Naive thymus-derived CD4-positive, alpha-beta T cell (primary cell): ENCODE measurements at places on chromosomes 2 and 18. TPM values are rescaled to one million over a fixed set of nuclear protein-coding genes. Genes with fewer than 3 reads are reported as not detected.

- DNase-seq = no peak
- no peaks in the 10 kb centered on the region for H3K27me3 ChIP-seq
- H3K4me1 ChIP-seq = no peaks in the 10 kb centered on the region
Observed at GRCh38 chr2:219168526-219168925, 1.3 kb downstream of the SLC23A3 start.

DNA sequence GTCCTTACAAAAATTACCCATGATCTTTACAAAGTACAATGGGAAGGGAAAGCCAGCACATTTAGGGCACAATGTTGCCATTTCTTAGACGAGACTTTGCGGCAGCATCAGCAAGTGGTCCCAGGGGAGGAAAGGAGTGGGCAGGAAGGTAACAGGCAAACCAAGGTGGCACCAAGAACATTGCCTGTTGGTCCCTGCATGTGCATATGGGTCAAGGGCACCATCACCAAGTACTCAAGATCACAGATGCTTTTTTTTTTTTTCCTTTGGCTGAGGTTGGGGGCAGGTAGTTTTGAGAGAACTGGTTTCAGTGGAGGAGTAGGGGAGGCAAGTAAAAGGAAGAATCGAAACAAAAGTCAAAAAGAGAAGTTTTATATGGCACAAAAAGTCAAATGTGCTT, 752 bp upstream of the CYTIP start:
- DNase-seq = peak; percentile 47
- H3K36me3 ChIP-seq = peaks cover 11% of the 10 kb centered on the region
- peak overlapping the region; percentile 89 for H3K27ac ChIP-seq
- peaks cover 34% of the 10 kb centered on the region for H3K4me1 ChIP-seq

DNA sequence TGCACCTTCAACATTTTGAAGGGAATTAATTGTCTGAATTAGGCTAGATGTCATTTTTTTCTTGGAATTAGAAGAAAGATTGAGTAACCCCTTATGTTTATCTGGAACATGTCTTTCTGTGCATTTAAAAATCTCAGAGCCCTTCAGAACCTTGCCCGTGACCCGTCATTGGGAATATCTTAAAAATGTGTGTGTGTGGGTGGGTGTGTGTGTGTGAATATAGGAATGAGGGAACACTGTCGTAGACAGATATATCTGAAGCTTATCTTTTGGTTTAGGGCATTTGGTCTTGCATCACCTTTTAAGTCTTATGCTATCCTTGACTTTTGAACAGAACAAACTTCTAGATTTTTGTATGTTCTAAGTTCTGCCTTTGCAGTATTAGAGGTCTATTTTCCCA, 13.5 kb upstream of the IL1RL1 start:
- peaks cover 6% of the 10 kb centered on the region for H3K4me1 ChIP-seq
- H3K36me3 ChIP-seq = no peaks in the 10 kb centered on the region
- no peaks in the 10 kb centered on the region for H3K27me3 ChIP-seq

- H3K27me3 ChIP-seq = no peaks in the 10 kb centered on the region
- H3K4me3 ChIP-seq = peak overlapping the region; percentile 95
- peaks cover 2% of the 10 kb centered on the region for H3K36me3 ChIP-seq
- peaks cover 8% of the 10 kb centered on the region for H3K4me1 ChIP-seq
Observed at GRCh38 chr18:711310-711656, 1.1 kb downstream of the ENOSF1 start.

OSBPL6 gene
- polyA plus RNA-seq = not detected
